Liver (tissue), 10 donors: ENCODE measurements at places on chromosomes 2 and 18. TPM values are rescaled to one million over a fixed set of nuclear protein-coding genes. Genes with fewer than 3 reads are reported as not detected.

The ALPI gene
- not detected for total RNA-seq

The GAD1 gene
- 0.08 TPM for total RNA-seq

The KDM3A gene
- total RNA-seq, result 19.8 TPM

The ATF2 gene
- total RNA-seq, result 34.0 TPM

The POU3F3 gene
- not detected for total RNA-seq

The CLIP4 gene
- total RNA-seq, result 6.7 TPM

The ALK gene
- not detected for total RNA-seq

The TRIM43 gene
- total RNA-seq, result not detected

The CDH2 gene
- total RNA-seq, result 38.1 TPM

The KHK gene
- total RNA-seq, result 152 TPM

The SLC11A1 gene
- total RNA-seq, result 23.0 TPM

The DDX18 gene
- 34.4 TPM for total RNA-seq

The MYCN gene
- 1.3 TPM for total RNA-seq

The FHL2 gene
- total RNA-seq, result 4.7 TPM
